ENCODE measurements at places on chromosomes 1 and 21.
A peak's percentile ranks its signal among the peaks of the same experiment; 100 is the strongest.

- no peak for DNase-seq
Observed at GRCh38 chr1:212689196-212689725, 10.4 kb downstream of the BATF3 start.

GRCh38 chr1:197467881-197468280 lies 199.8 kb downstream of the CRB1 start:
- DNase-seq: no peak

DNA sequence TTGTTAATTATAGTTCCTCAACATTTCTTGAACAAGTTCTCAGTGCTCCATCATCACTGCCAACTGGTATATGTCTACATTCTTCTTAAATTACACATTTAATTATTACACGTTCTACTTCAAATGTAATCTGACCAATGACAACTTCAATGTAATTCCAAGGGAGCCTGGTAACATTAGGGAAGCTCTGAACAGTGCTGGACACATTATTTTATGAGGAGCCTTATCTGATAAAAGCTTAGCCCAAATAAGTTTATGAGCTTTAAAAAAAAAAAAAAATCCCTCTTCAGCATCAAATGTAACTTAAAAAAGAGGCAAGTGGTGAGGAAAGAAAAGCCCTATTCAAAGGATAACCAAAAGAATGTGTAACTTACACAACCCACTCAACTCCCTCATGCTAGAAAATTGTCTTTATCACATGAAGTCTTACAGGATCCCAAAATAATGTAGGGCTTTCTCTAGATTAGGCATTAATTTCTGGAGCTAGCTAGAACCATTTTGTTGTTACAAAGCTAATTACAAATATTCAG lies 35.2 kb upstream of the ABCA4 start:
- DNase-seq: no peak

DNA sequence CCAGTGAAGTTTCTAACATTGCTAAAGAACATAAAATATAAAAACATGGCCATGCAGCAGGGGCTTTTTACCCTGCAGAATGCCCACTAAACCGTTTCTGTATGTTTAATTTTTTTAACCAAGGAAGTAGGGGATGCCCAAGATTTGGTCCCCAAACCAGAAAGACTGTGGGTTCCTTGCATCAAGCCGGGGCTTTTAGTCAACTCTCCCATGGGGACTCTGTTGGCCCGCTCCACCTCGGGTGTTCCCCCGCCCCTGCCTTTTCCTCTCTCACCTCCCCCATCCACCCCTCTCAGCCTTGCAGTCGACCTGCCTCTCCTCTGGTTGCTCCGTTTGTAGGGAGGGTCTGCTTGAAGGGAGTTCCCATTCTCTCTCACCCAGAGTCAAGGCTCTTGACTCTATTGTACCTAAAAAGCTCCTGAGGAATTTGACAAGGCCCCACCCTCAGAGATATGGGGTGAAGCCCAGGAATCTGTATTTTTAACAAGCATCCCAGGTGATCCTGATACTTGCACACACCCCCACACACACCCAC lies 117.5 kb downstream of the TOMM20 start:
- no peak for DNase-seq

GRCh38 chr1:213284626-213285025 lies 233.6 kb downstream of the RPS6KC1 start:
- no peak for DNase-seq

DNA sequence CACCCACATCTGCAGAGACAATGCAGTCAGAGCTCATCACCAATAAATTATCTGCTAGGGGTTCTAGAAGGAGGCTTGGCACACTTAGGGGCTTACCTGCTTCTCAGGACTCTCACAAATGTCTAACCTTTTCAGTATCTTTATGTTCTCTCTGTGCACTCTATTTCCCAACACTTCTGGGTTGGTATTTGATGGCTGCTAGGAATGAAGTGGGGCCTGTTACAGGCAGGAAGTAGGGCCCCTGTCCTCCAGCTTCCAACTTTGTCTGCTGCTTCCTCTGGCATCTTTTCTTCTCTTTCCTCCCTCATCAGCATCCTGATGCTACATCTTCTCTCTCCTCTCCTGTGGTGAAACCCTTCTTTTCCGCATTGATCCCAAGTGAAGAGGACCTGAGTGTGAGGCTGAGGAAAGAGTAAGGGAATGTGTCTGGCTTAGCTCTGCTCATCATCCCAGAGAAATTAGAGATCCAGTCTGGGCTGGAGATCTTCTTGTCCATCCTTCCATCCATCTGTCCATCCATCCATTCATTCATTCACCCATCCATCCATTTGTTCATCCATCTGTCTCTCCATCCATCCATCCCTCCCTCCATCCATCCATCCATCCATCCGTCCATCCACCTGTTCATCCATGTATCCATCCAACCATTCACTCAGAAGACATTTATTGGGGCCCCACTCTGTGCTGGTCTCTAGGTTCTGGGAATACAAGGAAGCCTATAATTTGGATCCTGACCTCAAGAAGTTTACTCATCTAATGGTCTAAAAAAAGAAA lies 2.9 kb upstream of the CSRP1 start:
- no peak for DNase-seq

DNA sequence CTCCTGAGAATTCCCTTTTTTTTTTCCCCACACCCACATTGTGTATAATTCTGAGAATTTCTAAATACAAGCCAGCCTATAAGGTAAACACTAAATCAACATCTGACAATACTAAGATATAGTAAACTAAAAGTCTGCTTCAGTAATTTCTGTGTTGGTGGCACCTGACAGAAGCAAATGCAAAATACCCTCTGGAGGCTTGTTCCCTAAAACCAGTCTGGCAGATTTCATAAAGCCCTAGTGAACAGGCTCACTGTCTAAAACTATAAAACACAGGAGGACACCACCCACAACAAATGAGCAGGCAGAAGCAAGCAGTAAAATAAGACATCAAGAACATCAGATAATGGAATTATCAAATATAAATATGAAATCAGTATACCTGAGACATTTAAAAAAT lies 11.5 kb downstream of the TRIM33 start:
- no peak for DNase-seq

GRCh38 chr1:201463071-201463552 lies 5.9 kb downstream of the PHLDA3 start:
- no peak for DNase-seq

- DNase-seq: no peak
Observed at GRCh38 chr1:63874278-63874880, 100.6 kb downstream of the ROR1 start.

GRCh38 chr1:117612517-117613248 lies 6.8 kb downstream of the TENT5C start:
- no peak for DNase-seq

DNA sequence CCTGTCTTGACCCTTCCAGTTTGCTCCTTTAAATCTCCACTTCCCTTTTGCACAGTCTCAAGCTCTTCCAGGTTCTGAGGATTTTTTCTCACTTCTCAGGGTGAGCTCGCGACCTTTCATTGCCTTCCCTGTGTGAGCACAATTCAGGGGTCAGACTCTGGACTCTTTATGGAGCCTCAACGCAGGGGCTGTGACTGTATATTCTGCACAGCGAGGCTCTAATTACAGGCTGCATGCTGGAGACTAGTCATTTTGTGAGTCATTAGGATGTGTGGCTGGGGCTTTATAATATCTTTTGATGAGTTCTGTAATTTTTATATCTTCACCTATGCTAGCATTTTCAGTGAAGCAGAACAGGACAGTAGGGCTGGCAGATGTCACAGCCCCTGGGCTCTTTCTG lies 270.7 kb downstream of the KAZN start:
- no peak for DNase-seq

DNA sequence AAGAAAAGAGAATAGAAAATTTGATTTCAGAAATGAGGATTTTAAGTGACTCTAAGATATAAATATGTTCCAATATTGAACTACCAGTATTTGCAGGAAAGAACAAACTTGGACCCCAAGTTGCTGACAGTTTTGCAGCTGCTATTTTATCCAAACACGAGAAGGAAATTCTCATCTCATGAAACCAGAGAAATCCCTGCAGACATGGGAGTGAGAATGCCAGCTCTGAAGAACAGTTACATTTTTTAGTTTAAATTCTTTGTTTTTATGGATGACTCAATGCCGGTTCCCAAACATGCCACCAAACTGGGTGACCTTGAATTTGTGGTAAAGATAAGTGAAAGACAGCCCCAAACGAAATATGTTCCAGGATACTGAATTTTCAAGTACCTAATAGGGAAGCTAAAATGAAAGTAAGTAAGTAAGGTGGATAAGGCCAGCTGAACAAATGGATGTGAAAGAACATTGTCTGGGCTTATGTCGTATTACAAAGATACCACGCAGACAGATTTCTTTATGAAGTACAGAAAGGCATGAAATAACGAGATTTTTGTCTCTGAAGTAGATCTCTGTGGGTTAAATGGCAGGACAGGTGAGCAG lies 19.9 kb downstream of the TLR5 start:
- no peak for DNase-seq

GRCh38 chr1:209659909-209660308 lies 7.7 kb upstream of the LAMB3 start:
- no peak for DNase-seq

DNA sequence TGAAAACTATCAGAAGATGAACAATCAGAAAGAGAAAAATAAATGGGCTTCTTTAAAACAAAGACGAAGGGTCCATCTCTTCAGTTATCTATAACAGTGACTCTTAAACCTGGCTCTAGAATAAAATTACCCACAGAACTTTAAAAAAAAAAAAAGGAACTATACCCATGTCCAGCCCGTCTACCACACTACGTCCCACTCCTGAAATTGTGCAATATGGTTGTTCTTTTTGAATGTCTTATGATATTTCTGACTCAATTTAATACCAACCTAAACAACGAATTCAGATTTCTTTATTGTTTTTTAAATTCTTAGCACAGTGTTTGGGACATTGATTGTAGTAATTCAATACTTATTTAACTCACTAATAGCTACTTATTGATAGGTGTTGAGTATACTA lies 246.3 kb downstream of the DPYD start:
- no peak for DNase-seq

DNA sequence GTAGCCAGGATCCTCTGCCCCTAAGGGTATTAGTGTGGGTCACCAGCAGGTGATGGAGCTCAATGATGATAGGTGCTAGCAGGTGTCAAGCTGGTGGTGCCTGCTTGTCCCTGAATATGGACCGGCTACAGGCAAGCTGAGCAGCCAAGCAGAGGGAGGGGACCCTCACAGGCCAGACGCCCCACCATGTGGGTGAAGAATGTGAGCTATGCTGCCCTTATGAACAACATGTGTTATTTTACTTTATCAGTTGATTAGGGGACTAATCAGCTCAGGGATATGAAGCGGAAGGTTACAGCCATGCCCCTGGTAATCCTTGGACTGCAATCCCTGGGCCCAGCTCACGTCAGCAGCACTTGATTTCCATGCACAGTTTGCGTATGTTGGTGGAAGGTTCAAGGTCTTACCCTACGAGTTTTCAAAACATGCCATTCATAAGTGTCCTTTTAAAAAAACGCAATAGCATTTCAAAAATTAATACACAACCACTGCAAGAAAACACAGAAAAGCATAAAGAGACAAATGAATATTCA lies 106.0 kb downstream of the CDC7 start:
- DNase-seq: peak; percentile 64

DNA sequence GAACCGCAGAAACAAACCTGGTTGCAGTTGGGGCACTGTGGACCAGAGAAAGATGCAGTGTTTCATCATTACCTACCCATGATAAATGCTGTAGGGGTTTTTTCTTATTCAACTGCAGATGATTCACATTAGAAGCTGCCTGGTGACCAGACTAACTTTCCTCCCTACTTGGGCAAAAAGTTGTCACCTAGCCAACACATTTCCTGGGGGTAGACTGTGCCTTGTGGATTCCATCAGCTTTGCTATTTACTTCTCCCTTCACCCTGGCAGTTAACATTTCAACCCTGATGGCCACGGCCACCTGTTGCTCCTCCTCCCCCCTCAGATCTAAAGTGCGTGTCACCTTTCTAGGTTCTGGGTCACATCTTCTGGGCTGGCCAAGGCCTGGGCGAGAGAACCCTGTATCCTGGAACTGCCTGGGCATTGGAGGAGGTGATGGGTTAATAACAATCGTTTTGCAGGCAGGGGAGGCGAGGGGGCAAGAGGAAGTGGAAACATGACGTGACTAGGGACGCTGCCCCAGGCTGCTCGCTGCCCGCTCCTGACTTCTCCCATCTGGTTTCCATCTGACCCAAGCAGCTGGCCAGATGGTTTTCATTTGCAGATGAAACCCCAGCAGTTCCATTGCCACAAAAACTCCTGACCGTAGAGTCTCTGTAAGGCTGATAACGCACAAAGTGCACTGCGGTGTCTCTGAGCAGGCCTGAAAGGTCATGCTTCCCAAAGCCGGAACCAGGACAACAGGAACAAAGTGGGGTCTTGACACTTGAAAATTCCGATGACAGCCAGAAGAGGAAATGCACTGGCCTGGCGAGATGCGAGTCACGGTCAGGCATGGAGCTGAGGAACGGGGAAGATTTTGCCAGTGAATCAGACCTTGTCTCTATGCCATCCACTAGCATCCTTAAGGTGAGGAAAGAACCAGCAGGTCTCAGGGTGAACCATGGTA lies 36.6 kb downstream of the CAPZB start:
- no peak for DNase-seq

- DNase-seq: no peak
Observed at GRCh38 chr1:92095874-92096273, 15.7 kb downstream of the BTBD8 start.

GRCh38 chr1:25120281-25120680 lies 112.0 kb downstream of the SYF2 start:
- no peak for DNase-seq

- no peak for DNase-seq
Observed at GRCh38 chr1:115811140-115811828, 29.6 kb downstream of the NHLH2 start.

DNA sequence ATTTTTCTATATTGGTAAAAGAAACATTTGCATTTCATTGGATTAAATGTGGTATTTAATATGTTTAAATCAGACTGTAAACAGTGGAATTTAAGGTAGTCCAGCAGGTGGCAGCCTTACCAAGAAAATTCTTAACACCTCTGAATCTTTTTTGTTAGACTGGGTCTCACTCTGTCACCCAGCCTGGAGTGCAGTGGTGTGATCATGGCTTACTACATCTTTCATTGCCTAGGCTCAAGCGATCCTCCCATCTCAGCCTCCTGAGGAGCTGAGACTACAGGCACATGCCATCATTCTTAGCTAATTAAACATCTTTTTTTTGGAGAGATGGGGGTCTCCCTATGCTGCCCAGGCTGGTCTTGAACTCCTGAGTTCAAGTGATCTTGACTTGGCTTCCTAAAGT lies 98.8 kb downstream of the RABGAP1L start:
- no peak for DNase-seq

DNA sequence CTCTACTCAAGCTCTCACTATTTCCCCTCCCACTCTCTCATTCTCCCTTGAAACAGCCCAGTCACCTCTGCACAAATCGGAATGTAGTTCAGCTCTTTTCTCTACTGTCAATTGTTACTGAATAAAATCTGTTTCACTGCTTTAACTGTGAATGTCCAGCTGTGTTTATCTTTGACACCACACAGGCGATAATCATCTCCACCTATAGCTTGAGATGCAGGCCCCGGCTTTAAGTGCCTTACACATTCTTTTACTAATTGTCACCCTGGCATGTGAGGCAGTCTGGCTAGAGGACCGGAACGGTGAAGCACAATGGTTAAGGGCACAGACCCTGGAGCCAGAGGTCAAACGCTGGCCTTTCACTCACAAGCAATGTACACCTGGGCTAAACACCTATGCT lies 122.8 kb upstream of the C8B start:
- DNase-seq: no peak
